Stimulated activated CD4-positive, alpha-beta T cell treated with anti-CD3 and anti-CD28 coated beads, TNF-alpha, amount 100 ng/mL, for 24 hours (primary cell): ENCODE measurements at places on chromosomes 2 and 18.

DNA sequence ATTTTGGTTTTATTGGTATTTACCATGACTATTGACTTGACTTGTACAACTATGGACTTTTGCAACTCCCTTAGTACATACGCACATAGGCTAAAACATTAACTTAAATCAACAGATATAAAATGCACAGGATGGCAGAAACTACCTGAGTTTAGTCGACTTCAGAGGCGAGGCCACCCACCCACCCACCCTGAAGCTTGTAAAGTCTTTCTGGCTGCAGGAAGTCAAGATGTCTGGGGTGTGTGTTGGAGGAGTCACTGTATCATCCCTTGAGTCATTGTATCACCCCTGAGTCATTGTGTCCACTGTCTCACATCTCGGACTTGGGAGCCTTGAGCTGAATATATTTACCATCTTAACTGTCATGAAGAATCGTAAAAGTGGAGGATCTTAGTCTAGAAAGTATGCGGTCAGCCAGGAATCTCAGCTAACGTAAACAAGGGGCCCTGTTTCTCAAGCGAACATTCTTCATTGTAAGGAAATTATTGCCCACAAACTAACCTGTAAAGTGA lies 140.0 kb upstream of the ST6GAL2 start:
- no peak for DNase-seq

- DNase-seq = no peak
Observed at GRCh38 chr18:68707646-68708045, 7.3 kb downstream of the TMX3 start.

DNA sequence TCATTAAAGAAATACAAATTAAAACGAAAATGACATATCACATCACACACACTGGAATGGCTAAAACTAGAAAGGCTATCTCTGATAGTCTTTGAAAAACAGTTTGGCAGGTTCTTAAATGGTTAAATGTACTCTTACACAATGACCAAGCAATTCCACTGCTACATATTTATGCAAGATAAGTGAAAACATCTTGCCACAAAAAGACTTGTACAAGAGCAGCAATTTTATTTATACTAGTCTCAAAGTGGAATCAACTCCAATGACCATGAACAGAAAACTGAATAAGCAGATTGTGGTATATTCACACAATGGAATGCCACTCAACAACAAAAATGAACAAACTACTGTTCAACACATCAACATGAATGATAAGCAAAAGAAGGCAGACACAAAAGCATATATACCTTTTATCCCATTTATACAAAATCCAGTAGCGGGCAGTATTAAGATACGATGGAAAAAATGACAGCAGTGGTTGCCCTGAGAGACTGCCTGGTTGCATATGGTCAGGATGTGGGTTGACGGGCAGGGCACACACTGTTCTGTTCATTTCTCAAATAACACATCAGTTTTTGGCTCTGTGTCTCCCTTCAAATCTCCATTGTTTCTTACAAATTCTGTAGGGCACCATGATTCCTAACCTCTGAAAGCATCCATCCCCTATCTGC lies 25.4 kb downstream of the SP100 start:
- no peak for DNase-seq

- DNase-seq = no peak
Observed at GRCh38 chr2:97900806-97901205, 94.9 kb downstream of the TMEM131 start.

DNA sequence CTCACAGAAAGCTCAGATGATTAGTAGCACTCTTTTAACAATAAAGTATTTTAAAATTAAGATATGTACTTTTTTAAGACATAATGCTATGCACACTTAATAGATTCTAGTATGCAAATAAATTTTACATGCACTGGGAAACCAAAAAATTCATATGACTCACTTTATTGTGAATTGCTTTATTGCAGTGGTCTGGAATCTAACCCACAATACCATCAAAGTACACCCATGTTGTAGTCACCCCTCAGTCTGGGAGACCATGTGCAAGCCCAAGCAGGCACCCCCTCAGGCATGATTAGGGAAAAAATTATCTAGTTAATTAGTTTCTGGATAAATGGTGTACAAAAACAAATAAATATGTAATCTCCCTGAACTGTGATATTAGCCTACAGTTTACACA lies 649.0 kb upstream of the HS6ST1 start:
- DNase-seq = no peak

GRCh38 chr18:76357174-76357573 lies 137.9 kb downstream of the ZNF516 start:
- DNase-seq = no peak

DNA sequence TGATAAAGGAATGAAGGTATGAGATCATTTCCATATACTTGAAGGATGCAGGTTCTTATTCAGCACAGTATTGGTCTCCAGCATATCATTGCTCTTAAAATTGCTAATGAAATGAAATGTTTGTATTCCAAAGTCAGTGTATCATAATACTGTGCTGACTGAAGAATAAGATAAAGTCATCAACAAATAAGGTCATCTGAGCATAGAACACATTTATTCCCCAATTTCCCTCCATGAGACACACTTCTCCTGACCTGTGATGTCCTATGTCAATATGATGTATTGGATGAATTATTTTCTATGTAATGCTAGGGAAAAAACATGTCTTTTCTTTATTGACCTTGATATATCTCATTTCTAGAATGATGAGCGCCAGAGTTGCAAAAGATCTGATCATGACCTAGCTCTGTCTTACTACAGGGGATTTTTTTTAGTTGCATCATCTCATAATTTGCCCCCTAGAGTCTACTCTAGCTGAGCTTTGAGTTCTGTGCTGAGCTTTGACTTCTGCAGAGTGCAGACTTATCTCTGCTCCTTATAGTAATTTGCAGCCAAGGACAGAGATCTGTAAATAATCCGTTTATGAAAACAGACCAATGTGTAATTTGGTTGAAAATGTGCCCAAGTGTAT lies 859.8 kb downstream of the TRIB2 start:
- DNase-seq = no peak

DNA sequence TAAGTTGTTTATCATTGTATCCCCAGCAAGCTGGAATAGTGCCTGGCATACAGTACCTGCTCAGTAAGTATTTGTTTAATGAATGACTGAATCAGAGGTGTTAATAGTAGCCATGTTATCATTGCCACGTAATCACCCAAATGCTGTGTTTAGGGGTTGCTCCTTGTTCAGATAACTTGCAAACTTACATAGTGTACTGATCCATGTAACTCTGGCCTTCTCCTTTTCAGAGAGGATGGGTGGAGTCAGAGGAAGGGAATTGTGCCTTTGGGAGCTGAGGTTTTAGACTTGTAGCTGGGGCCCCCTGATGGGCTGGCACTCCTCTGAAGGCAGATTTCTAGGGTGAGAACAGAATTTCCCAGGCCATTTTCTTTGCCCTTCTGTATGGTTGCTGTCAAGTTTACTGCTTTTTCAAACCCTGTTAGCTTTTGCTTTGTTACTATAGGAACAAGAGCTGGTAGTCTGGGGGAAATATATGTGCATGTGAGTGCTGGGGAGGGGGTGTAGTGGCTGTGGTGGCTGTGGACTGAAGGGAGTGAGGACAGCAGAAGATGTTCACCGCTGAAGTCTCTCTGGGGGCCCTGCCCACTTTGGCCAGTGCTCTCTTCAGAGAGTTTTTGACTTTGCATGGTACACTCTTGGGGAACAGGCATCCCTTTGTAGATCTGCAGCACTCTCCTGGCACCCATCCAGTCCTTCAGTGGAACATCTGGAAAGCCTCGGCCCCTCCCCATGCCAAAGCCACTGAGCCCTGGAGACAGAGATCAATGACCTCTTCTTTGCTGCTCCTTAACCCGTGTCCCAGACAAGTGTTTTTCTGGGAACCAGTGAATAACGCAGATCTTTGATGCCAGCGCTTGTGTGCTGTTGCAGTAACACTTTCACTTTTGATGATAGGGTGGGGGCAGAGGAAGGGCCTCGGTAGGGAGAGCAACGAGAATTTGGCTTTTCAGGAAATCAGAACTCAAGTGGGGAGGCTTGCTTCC lies 209.0 kb downstream of the PRKCE start:
- DNase-seq = no peak

DNA sequence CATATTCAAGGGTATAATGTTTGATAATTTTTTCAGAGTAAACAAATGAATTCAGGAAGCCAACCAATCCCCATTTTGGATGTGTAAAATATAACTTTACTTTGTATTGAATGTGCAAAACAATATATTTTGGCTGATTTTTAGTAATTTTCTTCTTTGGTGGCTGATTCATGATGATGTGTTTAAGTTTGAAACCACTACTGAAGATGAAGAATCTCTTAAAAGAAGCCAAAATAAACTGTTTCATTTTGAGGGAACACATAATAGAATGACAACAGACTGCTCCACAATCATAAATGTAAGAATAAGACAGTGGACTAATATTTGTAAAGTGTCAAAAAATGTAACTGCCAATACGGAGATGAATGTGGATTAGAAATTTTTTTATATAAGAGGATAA lies 52.5 kb upstream of the TRIM43 start:
- no peak for DNase-seq
